ENCODE measurements at places on chromosomes 2 and 18. TPM values are rescaled to one million over a fixed set of nuclear protein-coding genes. Genes with fewer than 3 reads are reported as not detected.

The COLEC12 gene
- 26.5 TPM for total RNA-seq

The TFCP2L1 gene
- 114 TPM for total RNA-seq

The PSD4 gene
- total RNA-seq, result 119 TPM

The CDK5R2 gene
- 0.39 TPM for total RNA-seq

The CROCC2 gene
- not detected for total RNA-seq

The PROM2 gene
- total RNA-seq, result 22.6 TPM

GRCh38 chr18:44912740-44913478 is 232.2 kb downstream of the SETBP1 start:
- no peaks in the 10 kb centered on the region for H3K36me3 ChIP-seq
- peaks cover 17% of the 10 kb centered on the region for H3K4me1 ChIP-seq
- H3K27ac ChIP-seq, result no peak overlapping the region
- H3K4me3 ChIP-seq, result no peak overlapping the region

DNA sequence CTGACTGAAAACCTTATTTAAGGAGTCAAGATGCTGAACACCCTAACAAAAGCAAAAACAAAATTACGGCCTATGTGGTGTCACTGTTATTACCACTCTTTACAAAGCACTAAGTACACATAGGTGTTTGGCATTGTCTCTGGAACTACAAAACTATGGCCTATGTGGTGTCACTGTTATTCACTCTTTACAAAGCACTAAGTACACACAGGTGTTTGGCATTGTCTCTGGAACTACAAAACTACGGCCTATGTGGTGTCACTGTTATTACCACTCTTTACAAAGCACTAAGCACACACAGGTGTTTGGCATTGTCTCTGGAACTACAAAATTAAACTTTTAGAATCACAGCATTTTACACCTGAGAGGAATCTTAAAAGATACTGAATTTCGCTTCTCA is 47.4 kb downstream of the SLC35F5 start:
- no peak for DNase-seq
- peaks cover 5% of the 10 kb centered on the region for H3K36me3 ChIP-seq
- no peak overlapping the region for H3K4me3 ChIP-seq
- peaks cover 21% of the 10 kb centered on the region for H3K4me1 ChIP-seq
- H3K27me3 ChIP-seq, result no peaks in the 10 kb centered on the region

DNA sequence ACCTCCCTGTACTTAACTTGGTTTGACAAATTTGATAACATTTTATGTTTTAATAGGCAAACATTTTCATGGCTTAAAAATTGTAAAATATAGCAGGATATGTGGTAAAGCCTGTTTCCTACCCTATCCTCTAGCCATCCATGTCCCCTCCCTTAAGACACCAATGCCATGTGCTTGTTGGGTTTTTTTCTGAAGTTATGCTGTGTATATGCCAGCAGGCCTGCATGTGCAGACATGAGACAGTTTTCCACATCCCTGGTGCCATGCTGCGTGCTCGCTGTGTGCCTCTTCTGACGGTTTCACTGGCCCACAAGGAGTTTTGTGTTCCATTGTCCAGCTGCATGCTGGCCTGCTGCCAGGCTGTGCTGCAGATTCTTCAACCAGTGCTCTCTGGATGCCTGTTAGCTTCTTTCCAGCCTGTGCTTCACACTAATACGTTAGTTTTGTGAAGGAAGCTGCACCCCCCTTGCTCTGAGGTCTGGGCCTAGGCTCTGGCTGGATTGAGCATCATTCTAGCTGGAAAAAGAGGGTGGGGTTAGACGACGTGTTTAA is 16.9 kb downstream of the INPP4A start:
- no peak overlapping the region for H3K4me3 ChIP-seq
- H3K36me3 ChIP-seq, result no peaks in the 10 kb centered on the region
- H3K27me3 ChIP-seq, result no peaks in the 10 kb centered on the region
- H3K4me1 ChIP-seq, result peaks cover 39% of the 10 kb centered on the region
- H3K27ac ChIP-seq, result no peak overlapping the region
- DNase-seq, result no peak

GRCh38 chr18:809985-810642 is 1.9 kb downstream of the YES1 start:
- H3K4me3 ChIP-seq, result no peak overlapping the region
- peaks cover 15% of the 10 kb centered on the region for H3K4me1 ChIP-seq
- H3K27me3 ChIP-seq, result no peaks in the 10 kb centered on the region
- H3K27ac ChIP-seq, result no peak overlapping the region

- peak within 1 kb of the TSS; percentile 61 for H3K4me3 ChIP-seq
- H3K4me1 ChIP-seq, result no peaks in the 10 kb centered on the region
- peak; percentile 62 for DNase-seq
- H3K27ac ChIP-seq, result peak within 1 kb of the TSS; percentile 54
- H3K27me3 ChIP-seq, result no peaks in the 10 kb centered on the region
Observed at GRCh38 chr2:212538305-212539071, at the start of gene ERBB4. Gene ERBB4, minus strand, starts transcription at chr2:212538802. Its CDS starts 272 bp downstream, at chr2:212538530.

DNA sequence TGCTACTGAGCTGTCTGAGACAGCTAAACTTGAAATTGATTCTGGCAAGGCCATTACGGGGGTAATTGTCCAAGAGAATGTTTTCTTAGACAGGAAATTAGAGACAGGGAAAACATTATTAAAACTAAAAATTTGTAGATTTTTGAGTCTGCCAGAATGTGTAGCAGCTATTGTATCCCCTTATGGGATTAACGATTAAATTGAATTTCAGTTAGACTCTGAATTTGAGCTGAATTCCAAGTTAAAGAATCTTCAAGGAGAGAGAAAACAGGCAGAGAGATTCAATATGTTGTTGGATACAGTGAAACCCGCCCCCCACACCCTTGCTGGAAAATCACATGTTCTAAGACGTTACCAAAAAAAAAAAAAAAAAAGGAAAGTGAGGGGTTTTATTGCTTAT is 32.7 kb upstream of the CCDC68 start:
- no peaks in the 10 kb centered on the region for H3K36me3 ChIP-seq
- H3K4me1 ChIP-seq, result no peaks in the 10 kb centered on the region

- H3K27me3 ChIP-seq, result no peaks in the 10 kb centered on the region
- no peaks in the 10 kb centered on the region for H3K36me3 ChIP-seq
- H3K4me3 ChIP-seq, result no peak overlapping the region
- H3K27ac ChIP-seq, result no peak overlapping the region
- H3K4me1 ChIP-seq, result peaks cover 16% of the 10 kb centered on the region
Observed at GRCh38 chr2:5538313-5538712, 153.9 kb upstream of the SOX11 start.

DNA sequence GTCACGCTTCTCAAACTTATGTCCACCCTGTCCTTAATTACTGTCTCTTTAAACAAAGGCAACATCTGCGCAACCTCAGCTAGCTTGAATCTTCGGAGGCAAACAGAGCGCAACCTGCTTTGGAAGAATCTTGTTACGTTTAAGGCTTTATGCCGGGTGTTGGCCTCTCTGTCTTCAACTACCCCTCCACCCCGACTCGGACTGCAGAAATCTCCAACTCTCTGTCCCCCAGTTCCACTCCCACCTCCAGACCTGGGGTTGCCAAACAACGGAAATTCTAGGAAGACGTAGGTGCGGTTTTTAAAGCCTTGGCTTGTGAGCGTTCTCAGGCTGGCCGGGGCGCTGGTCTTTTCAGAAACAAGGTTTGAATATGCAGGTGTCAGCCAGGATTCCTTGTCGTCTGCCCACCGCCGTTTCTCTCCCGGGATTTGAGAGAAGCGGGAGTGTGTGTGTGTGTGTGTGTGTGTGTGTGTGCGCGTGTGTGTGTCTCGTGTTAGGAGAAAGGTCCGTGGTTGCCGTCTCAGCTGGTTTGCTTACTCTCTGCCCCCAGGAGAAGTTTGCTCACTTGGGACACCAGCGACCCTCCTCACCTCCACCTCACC is 1.1 kb upstream of the ONECUT2 start:
- H3K4me1 ChIP-seq, result peaks cover 30% of the 10 kb centered on the region
- H3K4me3 ChIP-seq, result no peak overlapping the region
- no peaks in the 10 kb centered on the region for H3K36me3 ChIP-seq
- no peak for DNase-seq

GRCh38 chr2:232345251-232345650 is 33.3 kb upstream of the ALPP start:
- no peak for DNase-seq
- H3K4me1 ChIP-seq, result no peaks in the 10 kb centered on the region
- H3K27me3 ChIP-seq, result no peaks in the 10 kb centered on the region

DNA sequence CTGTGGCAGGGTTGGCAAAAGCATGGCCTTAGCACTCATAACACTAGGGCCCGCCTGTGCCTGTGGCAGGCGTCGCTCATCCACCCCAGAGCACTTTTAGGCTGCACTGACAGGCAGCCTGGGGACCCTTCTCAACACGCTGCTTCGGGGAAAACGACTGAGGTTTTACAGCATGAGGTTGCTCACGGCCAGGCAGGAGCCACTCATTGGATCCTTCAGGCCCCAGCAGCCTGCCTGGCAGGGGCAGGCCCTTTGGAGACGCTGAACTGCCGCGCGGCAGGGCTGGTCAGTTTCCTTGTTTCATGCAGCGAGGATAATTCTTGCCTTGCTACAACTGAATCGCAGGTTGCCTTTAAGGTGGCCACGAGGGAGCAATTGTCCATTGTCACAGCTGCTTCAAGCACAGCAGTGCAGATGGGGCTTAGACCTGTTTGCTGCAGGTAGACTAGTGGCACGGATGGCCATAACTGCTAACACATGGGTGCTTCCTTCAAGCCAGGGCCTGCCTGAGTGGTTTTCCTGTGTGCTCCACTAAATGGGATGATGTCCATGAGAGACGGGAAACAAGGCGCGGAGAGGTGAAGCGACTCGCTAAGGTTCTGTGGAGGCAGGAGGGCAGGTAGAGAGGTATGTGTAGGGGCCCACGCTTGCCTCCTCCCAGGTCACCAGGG is 49.9 kb upstream of the HS6ST1 start:
- no peak overlapping the region for H3K4me3 ChIP-seq
- no peak for DNase-seq
- no peaks in the 10 kb centered on the region for H3K36me3 ChIP-seq
- H3K27me3 ChIP-seq, result no peaks in the 10 kb centered on the region

- H3K36me3 ChIP-seq, result no peaks in the 10 kb centered on the region
- H3K27ac ChIP-seq, result no peak overlapping the region
- peaks cover 22% of the 10 kb centered on the region for H3K4me1 ChIP-seq
- H3K4me3 ChIP-seq, result no peak overlapping the region
- no peaks in the 10 kb centered on the region for H3K27me3 ChIP-seq
Observed at GRCh38 chr2:170533156-170533555, 182.0 kb upstream of the SP5 start.

GRCh38 chr2:239536186-239536585 is 135.4 kb upstream of the HDAC4 start:
- H3K4me1 ChIP-seq, result peaks cover 7% of the 10 kb centered on the region
- no peak for DNase-seq
- no peaks in the 10 kb centered on the region for H3K36me3 ChIP-seq
- no peaks in the 10 kb centered on the region for H3K27me3 ChIP-seq

- no peak for DNase-seq
- H3K4me3 ChIP-seq, result no peak overlapping the region
- H3K27me3 ChIP-seq, result no peaks in the 10 kb centered on the region
- H3K36me3 ChIP-seq, result no peaks in the 10 kb centered on the region
- H3K4me1 ChIP-seq, result no peaks in the 10 kb centered on the region
Observed at GRCh38 chr2:124797049-124797448, 772.0 kb downstream of the CNTNAP5 start.

- H3K4me3 ChIP-seq, result no peak overlapping the region
- no peak overlapping the region for H3K27ac ChIP-seq
- H3K27me3 ChIP-seq, result no peaks in the 10 kb centered on the region
- no peak for DNase-seq
- no peaks in the 10 kb centered on the region for H3K4me1 ChIP-seq
Observed at GRCh38 chr2:10547663-10548376, 99.7 kb upstream of the ODC1 start.

DNA sequence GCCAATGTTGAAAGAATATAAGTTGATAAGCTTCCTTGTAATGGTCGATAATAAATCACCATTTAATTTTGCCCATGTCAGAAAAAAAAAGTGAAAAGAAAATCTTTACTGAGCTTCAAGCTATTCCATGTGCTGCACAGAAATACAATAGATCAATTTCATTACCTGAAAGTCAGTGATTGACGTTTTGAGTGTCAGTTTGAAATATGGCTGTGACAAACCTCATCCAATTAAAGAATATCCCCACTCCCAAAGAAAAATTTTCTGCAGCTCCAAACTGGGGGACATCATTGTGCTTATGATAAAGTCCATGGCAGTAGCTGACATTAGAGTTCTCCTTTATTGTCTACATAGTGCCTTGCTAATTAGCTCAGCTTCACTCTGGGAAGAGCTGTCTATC is 184.8 kb upstream of the RPRM start:
- H3K27ac ChIP-seq, result no peak overlapping the region
- no peak for DNase-seq
- no peaks in the 10 kb centered on the region for H3K4me1 ChIP-seq
- no peak overlapping the region for H3K4me3 ChIP-seq

Data from thyroid gland (tissue), 4 donors.